MCF 10A (cell line): ENCODE measurements at places on chromosomes 6 and 20. TPM values are rescaled to one million over a fixed set of nuclear protein-coding genes. Genes with fewer than 3 reads are reported as not detected.

The SAMD5 gene
- total RNA-seq: 2.3 and 2.6 TPM in 2 replicates

The C20orf204 gene
- total RNA-seq: 1.1 and 2.0 TPM in 2 replicates

The ZNF165 gene
- 7.1 and 10.8 TPM in 2 replicates for total RNA-seq

The CHRNA4 gene
- not detected in 2 replicates for total RNA-seq

The MYT1 gene
- not detected in 2 replicates for total RNA-seq

The SIRPA gene
- 18.0 and 23.6 TPM in 2 replicates for total RNA-seq

The ADISSP gene
- 37.8 and 58.8 TPM in 2 replicates for total RNA-seq

The RFX6 gene
- not detected in 2 replicates for total RNA-seq

The SRSF12 gene
- total RNA-seq: 1.1 and 1.2 TPM in 2 replicates

The COL19A1 gene
- not detected in 2 replicates for total RNA-seq

The PRDM13 gene
- not detected in 2 replicates for total RNA-seq

DNA sequence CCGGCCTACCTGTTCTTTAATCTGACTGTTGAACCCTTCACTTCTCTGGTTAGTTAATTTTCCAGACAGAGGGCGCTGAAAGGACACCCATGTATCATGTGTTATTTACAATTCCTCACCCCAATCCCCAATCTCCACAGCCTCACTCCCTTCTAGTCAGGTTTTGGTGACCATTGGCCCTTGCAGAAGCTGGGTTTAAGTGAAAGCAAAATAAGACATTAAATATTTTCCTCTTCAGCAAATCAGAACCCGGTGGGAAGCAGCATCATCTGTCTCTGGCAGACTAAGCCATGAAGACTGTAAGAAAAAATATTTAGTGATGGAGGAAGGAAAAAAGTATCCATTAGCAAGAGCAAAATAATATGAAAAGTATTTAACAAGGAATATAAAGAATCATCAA is 9.4 kb upstream of the HLA-DQA1 start:
- no peak overlapping the region for H3K27ac ChIP-seq
- peaks cover 4% of the 10 kb centered on the region for H3K4me1 ChIP-seq
- H3K4me3 ChIP-seq: no peak overlapping the region
- DNase-seq: peak; percentile 34
- no peaks in the 10 kb centered on the region for H3K27me3 ChIP-seq

GRCh38 chr6:128657181-128657580 is 136.8 kb upstream of the PTPRK start:
- DNase-seq: no peak
- no peak overlapping the region for H3K27ac ChIP-seq
- H3K4me3 ChIP-seq: no peak overlapping the region
- peaks cover 30% of the 10 kb centered on the region for H3K4me1 ChIP-seq
- no peaks in the 10 kb centered on the region for H3K27me3 ChIP-seq

DNA sequence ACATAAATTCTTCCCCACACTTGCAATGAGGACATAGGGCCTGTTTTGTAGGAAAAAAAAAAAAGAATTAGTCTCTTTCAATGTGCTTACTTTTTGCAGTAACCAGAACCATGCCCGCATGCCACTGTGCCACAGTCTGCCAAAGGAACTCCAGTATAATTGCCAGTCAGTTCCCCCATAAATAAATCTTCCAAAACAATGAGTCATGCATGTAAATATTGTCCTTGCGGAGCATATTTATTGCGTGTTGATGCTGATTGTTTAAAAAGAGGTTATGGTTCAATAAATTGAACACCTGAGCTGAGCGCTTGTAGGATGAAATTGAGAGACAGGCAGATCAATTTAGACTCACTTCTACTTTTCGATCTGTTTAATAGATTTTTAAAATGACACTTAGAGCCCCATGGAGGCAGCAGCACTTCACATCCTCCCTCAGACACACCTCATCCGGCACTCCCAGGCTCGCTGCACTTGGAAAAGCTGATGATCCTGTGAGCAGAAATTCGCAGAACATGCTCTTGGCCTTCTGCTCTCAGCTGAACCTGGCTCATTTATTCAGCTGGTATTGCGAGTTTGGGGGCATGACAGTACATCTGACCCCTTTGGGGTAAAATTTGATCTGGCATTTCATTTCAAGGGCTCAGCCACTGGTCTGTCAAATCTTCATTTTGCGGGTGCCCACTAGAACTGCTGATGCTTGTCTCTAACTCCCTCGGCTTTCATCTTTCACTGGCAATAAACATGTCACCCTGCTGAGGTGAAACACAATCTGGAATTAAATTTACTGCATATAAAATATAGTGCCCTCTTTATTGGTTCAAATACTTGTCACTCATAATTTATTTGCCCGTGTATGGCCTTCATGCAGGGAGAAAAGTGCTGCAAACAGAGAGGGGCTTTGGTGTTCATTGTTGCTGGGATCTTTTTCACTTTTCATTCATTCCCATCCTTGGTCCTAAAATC is 371.1 kb upstream of the POU3F2 start:
- H3K4me1 ChIP-seq: no peaks in the 10 kb centered on the region
- H3K4me3 ChIP-seq: no peak overlapping the region
- H3K27ac ChIP-seq: no peak overlapping the region
- peaks cover 46% of the 10 kb centered on the region for H3K27me3 ChIP-seq
- H3K36me3 ChIP-seq: no peaks in the 10 kb centered on the region

- no peak overlapping the region for H3K27ac ChIP-seq
- no peak for DNase-seq
- no peaks in the 10 kb centered on the region for H3K36me3 ChIP-seq
- peaks cover 19% of the 10 kb centered on the region for H3K4me1 ChIP-seq
Measured at GRCh38 chr6:116529466-116530290, 15.8 kb downstream of the TRAPPC3L start.

- DNase-seq: no peak
- H3K27ac ChIP-seq: peak overlapping the region; percentile 28
- H3K4me1 ChIP-seq: peaks cover 18% of the 10 kb centered on the region
- no peaks in the 10 kb centered on the region for H3K27me3 ChIP-seq
- no peaks in the 10 kb centered on the region for H3K36me3 ChIP-seq
Measured at GRCh38 chr20:4151991-4152695, 136.8 kb upstream of the RNF24 start.

DNA sequence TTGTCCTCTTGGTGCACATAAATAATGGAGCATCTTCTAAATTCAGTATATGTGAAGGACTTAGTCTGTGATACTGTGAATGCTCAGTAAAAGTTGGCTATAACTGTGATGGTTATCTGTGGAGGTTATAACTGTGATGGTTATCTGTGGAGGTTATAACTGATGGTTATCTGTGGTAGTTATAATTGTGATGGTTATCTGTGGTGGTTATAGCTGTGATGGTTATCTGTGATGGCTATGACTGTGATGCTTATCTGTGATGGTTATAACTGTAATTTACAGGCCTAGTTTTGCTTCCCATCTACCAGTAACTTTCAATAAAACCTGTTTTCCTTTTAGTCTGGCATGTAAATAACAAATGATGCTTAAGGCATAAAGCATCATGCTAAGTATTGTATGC is 16.5 kb downstream of the PTK7 start:
- no peak overlapping the region for H3K4me3 ChIP-seq
- H3K36me3 ChIP-seq: peaks cover 9% of the 10 kb centered on the region
- H3K27me3 ChIP-seq: no peaks in the 10 kb centered on the region
- no peak for DNase-seq
- peaks cover 35% of the 10 kb centered on the region for H3K4me1 ChIP-seq

- peaks cover 31% of the 10 kb centered on the region for H3K27me3 ChIP-seq
- no peaks in the 10 kb centered on the region for H3K4me1 ChIP-seq
- no peak overlapping the region for H3K4me3 ChIP-seq
- no peak overlapping the region for H3K27ac ChIP-seq
Measured at GRCh38 chr6:132526461-132526860, 11.6 kb upstream of the TAAR9 start.

GRCh38 chr6:154705471-154706113 is 27.6 kb upstream of the SCAF8 start:
- peaks cover 32% of the 10 kb centered on the region for H3K27me3 ChIP-seq
- peak; percentile 8 for DNase-seq
- H3K36me3 ChIP-seq: no peaks in the 10 kb centered on the region
- no peaks in the 10 kb centered on the region for H3K4me1 ChIP-seq
- no peak overlapping the region for H3K27ac ChIP-seq

GRCh38 chr20:1479831-1480595 is 11.2 kb downstream of the SIRPB2 start:
- peaks cover 46% of the 10 kb centered on the region for H3K4me1 ChIP-seq
- H3K4me3 ChIP-seq: no peak overlapping the region
- no peaks in the 10 kb centered on the region for H3K27me3 ChIP-seq
- H3K36me3 ChIP-seq: peaks cover 8% of the 10 kb centered on the region
- no peak for DNase-seq

GRCh38 chr20:32521780-32522525 is 63.2 kb downstream of the NOL4L start:
- H3K27me3 ChIP-seq: no peaks in the 10 kb centered on the region
- DNase-seq: peak; percentile 55
- no peaks in the 10 kb centered on the region for H3K36me3 ChIP-seq
- peaks cover 5% of the 10 kb centered on the region for H3K4me1 ChIP-seq
- no peak overlapping the region for H3K4me3 ChIP-seq

GRCh38 chr6:119566546-119567260 is 217.1 kb upstream of the MAN1A1 start:
- DNase-seq: no peak
- no peaks in the 10 kb centered on the region for H3K4me1 ChIP-seq
- H3K4me3 ChIP-seq: no peak overlapping the region
- H3K27me3 ChIP-seq: no peaks in the 10 kb centered on the region
- no peak overlapping the region for H3K27ac ChIP-seq

GRCh38 chr6:11198663-11199603 is 33.5 kb downstream of the NEDD9 start:
- peaks cover 5% of the 10 kb centered on the region for H3K4me1 ChIP-seq
- no peaks in the 10 kb centered on the region for H3K27me3 ChIP-seq
- H3K4me3 ChIP-seq: no peak overlapping the region
- no peaks in the 10 kb centered on the region for H3K36me3 ChIP-seq
- no peak overlapping the region for H3K27ac ChIP-seq

DNA sequence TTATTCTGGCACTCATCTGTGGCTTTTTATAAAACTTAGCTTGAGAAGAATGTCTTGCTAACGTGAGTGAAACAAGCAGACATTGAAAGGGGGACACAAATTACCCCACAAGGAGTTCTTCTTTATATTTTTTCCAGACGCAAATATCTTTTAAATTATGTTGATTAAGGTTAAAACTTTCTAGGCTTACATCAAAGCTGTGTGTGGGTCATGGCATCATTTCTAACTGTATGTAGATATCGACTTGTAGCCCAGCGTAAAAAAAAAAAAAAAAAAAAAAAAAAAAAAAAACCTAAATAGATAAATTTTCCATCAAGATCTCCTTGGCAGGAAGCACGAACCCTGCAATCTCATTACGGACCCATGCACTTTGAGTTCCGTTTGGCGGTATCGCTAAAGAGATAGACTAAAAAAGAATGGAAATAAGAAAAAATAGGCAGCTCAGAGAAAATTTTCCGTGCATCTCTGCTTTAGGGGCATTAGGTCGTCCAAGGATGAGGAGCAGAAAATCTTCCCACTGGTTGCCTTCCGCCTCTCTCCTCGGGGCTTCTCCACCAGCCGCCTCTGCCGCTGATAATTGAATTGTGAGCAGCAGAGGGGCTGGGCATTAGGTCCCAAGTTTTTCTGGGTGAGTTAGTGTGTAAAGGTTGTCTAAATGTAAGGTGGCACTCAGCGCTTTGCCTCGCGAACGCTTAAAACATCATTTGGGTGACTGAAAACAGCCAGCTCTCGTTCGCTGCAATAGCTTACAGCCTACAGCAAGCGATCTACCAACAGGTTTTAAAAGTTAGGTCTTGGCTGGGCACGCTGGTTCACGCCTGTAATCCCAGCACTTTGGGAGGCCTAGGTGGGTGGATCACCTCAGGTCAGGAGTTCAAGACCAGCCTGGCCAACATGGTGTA is 194.0 kb downstream of the TRIM27 start:
- peak overlapping the region; percentile 86 for H3K27ac ChIP-seq
- peaks cover 17% of the 10 kb centered on the region for H3K27me3 ChIP-seq
- peaks cover 3% of the 10 kb centered on the region for H3K4me1 ChIP-seq
- peak overlapping the region; percentile 84 for H3K4me3 ChIP-seq

DNA sequence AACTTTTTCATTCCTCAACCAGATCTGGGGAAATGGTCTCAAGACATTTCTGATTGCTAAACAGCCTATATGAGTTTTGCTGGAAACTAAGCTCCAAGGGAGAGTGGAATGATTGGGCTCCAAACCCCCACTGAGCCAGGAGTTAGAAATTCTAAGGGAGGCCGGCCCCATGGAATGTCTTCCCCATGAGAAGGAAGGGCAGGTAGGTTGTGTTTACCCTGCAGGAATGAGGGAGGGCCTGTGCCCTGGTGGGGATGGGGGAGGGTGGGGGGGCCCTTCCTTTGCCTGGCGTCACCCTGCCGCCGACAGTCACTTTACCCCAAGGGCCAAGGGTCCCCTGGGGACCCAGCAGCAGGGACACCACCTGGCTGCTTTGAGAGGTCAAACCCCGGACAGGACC is 298.9 kb downstream of the TFAP2C start:
- no peak overlapping the region for H3K27ac ChIP-seq
- peaks cover 4% of the 10 kb centered on the region for H3K4me1 ChIP-seq
- no peak overlapping the region for H3K4me3 ChIP-seq
- peaks cover 40% of the 10 kb centered on the region for H3K27me3 ChIP-seq
- H3K36me3 ChIP-seq: no peaks in the 10 kb centered on the region

DNA sequence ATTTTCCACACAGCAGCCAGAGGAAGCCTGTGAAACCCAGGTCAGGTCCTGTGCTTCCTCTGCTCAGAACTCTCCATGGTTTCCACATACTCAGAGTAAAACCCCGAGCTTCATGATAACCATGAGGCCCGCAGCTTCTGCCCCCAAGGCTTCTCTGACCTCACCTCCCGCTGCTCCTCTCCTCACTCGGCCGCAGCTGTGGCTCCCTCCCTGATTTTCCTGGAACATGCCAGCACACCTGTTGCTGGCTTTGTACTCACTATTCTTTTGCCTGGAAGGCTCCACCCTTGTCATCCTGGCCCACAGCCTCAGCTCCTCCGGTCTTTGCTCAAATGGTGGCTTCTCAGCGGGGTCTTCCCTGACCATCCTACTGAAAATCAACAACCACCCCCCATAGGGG is 341.7 kb downstream of the PREX1 start:
- DNase-seq: no peak

GRCh38 chr6:132479131-132479530 is 33.8 kb downstream of the STX7 start:
- H3K4me1 ChIP-seq: peaks cover 7% of the 10 kb centered on the region
- H3K4me3 ChIP-seq: no peak overlapping the region
- H3K36me3 ChIP-seq: peaks cover 11% of the 10 kb centered on the region
- no peak for DNase-seq
- H3K27me3 ChIP-seq: no peaks in the 10 kb centered on the region

DNA sequence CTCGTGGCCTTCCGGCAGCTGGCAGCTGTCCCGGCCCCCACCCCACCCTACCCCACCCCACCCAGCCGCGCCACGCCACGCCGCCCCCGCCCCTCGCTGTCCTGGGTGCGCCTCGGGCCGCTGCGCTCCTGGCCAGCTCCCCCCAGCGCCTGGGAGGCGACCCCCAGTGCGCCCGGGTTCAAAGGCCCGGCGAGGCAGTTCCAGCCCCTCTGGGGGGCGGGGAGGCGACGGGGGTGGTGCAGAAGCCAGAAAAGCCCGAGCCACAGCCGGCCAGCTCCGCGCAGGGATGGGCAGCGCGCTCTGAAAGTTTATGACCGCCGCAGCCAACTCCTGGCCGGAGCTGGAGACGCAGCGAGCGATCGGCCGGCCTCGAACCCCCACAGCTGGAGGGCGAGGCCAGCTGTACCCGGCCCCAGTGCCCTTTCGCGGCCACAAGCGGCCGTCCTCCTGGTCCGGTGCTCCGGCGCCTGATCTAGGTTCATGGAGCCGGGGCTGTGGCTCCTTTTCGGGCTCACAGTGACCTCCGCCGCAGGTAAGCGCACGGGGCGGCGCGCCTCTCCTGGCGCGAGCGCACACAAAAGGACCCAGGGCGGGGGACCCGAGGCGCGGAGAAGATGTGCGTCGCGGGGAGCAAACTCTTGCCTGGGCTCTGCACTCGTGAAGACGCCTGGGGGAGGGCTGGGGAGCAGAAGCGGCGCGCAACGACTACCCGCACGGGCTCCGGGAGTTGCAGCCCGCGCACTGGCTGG is at the start of gene EDN3:
TSS of gene EDN3 (plus strand) at position 279 of the 749 bp plus-strand sequence. CDS start at position 481, 202 bp downstream.
- DNase-seq: no peak
- no peak within 1 kb of the TSS for H3K4me3 ChIP-seq
